Fibroblast of the aortic adventitia (primary cell): ENCODE measurements at places on chromosomes 7 and 10. TPM values are rescaled to one million over a fixed set of nuclear protein-coding genes. Genes with fewer than 3 reads are reported as not detected.

GRCh38 chr7:36949711-36950600, 225.7 kb upstream of the AOAH start:
- no peak for DNase-seq

FAM13C gene
- total RNA-seq = 3.3 and 9.1 TPM in 2 replicates

NAT16 gene
- not detected in 2 replicates for total RNA-seq

DNA sequence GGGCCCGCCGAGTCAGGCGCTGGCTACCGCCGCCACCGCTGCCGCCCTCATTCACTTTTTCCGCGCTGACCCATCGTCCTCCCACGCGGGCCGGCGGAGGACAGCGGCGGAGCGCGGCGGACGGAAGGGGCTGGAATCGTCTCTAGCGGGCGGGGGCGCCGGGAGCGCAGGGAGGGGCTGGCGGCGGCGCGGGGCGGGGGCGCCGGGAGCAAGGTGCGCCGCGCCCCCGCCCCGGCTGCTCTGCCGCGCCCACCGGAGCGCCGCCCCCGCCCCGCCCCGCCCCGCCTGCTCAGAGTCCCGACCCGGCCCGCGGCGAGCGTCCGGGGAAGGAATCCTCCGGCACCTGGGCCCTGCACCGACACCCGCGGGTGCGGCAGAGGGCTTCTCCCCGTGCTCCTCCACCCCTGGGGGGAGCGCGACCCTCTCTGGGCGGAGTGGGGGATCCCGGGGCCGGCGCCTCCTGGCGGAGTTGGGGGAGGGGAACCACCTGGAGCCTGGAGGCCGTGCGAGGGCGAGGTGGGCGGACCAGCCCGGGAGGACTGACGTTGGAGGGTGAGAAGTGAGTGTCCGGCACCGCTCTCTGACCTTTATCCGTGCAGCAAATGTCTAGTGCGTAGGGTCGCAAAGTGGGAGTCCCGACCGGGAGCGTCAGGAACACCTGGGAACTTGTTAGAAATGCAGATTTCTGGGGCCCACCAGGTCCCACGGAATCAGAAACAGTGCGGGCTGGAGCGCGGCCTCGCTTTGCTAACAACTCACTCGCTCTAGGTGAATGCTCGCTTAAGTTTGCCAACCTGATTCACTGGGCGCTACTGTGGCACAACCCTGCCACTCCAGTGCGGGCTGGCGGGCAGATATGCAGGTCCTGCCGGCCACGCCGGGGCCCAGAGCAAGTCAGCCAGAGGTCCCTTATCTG, at the start of gene COBL:
COBL (minus strand) TSS at position 144 of the 916 bp plus-strand sequence. CDS start 176 bp downstream, outside the sequence.
- no peak for DNase-seq
